ENCODE measurements at places on chromosomes 4 and X.
A peak's percentile ranks its signal among the peaks of the same experiment; 100 is the strongest.

DNA sequence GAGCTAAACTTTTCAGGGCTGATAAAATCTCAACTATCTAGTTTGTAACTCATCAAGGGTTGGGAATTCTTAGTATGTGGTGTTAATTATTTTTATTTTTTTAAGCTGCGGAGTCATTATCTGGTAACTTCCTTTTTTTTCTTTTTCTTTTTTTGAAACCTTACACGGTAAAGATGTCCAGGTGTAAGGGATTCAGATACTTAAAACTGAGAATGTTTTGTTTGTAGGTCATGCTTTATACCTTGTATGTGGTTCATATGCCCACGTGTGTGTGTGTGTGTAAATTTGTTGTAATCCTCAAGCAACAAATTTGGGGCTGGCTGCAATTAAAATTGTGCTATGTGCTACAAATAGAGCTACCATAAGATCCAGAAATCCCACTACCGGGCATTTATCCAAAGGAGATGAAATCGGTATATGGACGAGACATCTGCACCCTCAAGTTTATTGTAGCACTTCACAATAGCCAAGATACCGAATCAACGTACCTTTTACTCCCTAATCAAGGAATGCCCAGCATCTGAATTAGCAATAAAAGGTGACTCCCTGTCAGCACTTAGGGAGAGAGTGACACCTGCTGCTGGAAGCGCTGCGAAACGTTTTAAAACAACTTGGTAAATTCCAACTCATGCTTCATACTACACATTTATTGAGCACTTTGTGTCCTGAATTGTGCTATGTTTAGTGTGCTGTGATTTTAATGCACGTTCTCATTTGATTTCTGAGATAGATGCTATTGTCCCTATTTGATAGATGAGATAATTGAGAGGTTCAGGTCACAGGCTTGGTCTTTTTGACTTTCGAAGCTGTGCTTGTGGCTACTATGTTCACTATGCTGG is 16.1 kb downstream of the MSMO1 start:
- no peak for ATAC-seq

GRCh38 chrX:97405031-97405660 is 521.4 kb downstream of the RPA4 start:
- ATAC-seq: no peak

DNA sequence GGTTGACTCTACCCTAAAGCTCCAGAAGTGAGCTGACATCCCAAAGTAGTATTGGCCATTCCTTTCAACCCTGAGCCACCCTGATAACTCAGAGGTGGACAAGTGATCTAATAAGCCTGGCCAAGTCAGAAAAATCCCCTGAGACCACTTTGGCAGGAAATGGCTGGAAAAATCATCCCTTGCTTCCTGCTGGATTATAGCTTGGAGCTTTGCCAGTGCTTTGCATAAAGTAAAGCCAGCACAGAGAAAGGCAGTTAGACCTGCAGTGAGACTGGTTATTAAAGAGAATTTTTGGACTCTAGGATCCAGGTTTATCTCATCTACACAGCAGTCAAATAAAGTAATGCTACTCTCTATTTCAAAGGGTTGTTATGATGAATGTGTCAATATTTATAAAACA is 6.4 kb downstream of the CXCL3 start:
- ATAC-seq: no peak

DNA sequence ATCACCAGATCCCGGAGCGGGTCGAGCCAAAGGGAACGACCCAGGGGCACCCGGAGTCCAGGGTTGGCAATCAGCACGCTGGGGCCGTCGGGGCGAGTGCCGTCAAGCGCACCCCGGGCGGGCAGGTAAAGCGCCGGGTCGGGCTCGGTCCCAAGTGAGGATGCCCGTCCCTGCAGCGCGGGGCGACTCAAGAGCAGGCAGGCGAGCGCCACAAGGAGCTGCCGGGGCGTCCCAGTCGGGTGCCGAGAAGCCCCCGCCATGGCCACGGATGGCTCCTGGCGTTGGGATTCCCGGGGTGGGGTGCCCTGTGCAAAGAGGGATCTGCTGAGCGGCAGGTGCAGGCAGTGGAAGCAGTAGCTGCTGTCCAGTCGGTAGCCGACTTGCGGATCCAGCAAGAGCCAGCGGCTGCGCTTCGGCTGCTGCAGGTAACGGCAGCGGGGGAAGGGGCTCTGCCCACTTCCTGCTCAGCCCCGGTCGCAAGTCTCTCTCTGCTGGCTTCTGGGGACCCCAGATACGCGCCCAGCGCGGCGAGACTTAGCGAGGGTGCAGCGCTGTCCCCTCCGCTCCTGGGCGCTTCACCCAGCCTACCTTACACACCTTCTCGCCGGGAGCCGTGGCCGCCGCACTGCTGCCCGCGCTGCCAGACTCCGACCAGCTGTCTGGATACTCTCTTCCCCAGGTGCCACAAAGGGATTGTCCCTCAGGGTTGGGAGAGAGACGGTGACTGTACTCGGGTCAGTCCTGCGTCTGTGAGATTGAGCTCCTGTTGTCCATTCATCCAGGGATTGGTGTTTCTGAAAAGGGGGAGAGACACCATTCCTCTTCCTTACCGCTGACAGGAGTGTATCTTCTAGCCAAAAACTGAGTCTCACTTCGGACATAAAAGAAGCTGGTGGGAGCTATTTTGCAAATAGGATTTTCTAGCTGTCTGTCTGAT is at the start of gene FREM3:
Gene FREM3, minus strand, starts transcription at position 260 of the 937 bp plus-strand sequence. Its CDS starts 0 bp downstream, at position 260.
- peak; percentile 68 for ATAC-seq

DNA sequence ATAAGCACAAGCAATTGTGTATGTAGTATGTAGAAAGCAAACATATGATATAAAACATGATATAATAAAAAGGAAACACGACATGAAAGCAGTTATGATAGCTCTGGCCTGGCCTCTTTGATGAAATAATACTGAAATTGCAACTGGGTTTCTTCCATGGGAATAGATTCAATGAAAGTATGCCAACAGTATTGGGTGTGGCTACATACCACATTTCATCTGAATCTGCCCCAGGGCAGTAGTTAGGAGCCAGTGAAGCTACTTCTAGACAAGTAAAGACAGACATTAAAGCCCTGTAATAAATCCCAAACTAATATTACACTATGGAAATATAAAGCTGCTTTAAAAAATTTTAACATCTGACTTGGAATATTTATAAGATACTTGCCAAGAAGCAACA is 207.3 kb downstream of the FBXW7 start:
- ATAC-seq: peak; percentile 82

Measured in motor neuron (in vitro differentiated cells).